Right renal cortex interstitium (tissue), 3 donors: ENCODE measurements at places on chromosomes 16 and 17.

DNA sequence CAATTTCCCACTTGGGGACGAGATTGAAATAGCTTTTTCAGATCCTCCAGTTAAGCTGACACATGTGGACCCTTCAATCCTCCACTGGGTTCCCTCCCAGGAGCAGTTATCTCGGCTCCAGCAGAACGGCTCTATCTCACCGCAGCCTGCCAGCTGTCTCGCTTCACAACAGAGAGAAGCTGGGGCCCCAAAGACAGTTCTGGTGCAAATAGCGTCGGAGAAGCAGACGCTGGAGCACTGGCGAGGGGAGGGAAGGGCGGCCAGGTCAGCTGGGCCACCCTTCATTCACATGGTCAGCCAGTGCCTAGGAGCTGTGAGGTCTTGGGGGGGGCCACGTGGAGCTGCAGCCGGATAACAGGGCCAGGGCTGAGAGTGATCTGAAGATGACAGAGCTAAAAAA is 141.3 kb upstream of the SDK2 start:
- DNase-seq: no peak

DNA sequence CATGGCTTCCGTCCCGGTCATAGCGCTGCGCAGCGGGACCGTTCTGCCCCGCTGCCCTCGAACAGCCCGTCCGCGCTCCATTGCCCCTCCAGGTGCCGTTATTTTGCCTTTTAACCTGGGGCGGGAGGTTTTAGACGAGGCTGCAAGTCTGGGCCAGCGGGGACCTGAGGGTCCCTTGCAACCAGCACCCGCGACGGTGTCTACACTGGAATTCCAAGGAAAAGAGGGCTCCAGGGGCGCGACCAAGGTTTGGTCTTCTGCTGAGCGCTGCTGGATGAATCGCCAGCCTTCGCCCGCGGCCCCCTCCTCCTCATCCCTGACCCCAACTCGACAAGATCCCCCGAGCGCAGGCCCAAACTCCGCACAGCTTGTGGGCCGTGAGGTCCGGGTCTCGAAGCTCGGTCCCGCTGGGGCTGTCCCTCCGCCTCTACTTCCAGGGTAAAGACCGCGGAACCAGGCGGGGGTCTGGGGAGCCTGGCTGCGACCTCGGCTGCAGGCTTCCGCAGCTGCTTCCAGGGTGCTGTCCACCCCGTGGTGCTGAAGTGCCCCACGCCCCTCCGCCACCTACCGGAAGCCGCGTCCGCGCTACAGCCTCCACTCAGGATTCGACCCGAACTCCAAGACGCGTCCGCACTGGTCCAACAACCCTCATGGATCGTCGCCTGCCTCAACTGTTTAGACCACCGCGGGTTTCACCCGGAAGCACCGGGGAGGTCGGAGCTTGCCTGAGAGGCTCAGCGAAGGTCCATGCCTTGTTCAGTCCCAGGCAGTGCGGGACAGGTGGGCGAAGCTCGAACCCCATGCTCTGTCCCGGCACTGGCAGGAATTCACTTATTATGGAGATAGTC is 10.1 kb upstream of the CA4 start:
- DNase-seq: no peak

- DNase-seq: no peak
Measured at GRCh38 chr16:57606847-57607501, 21.5 kb upstream of the ADGRG1 start.

- no peak for DNase-seq
Measured at GRCh38 chr16:77212741-77213541, 13.7 kb downstream of the SYCE1L start.

GRCh38 chr16:22857296-22858025 is 43.5 kb downstream of the HS3ST2 start:
- DNase-seq: no peak

DNA sequence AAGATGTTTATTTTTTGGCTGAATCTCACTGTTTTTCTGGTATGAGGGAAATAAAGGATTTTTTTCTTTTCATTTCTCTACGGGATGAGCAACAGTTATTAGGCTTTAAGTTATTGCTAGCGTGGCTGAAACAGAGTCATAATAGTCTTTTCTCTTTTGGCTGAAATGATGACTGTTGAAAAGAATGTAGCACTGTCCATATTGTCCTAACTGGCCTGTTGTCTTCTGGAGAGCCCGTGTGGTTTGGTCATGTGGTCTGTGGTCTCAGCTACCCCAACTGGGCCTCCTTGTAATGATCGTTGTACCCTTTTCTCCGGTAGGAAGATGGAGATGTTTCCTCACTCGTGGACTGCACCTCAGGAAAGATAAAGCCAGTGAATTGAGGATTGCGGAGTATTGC is 36.6 kb downstream of the EPN2 start:
- no peak for DNase-seq

- no peak for DNase-seq
Measured at GRCh38 chr16:29915590-29916247, 10.3 kb downstream of the KCTD13 start.

DNA sequence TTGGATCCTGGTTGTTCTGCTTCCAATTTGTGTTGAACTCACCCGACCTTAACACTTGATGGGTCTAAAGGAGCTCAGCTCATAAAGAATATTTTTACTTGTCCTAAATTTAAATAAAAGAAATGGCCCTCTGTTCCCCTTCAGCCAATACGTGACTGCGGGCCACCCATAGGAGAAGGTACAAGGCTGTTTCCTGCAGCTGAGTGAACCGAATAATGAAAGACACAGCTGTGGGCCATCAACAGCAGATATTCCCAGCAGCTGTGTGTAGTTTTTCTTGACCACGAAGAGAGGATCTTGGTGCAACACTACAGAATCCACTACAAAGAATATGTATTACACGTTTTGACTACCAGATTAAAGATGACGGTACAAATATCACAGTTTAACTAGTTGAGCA is 1431.6 kb downstream of the CDH11 start:
- no peak for DNase-seq

- no peak for DNase-seq
Measured at GRCh38 chr16:10877472-10877946, 507 bp downstream of the CIITA start.

DNA sequence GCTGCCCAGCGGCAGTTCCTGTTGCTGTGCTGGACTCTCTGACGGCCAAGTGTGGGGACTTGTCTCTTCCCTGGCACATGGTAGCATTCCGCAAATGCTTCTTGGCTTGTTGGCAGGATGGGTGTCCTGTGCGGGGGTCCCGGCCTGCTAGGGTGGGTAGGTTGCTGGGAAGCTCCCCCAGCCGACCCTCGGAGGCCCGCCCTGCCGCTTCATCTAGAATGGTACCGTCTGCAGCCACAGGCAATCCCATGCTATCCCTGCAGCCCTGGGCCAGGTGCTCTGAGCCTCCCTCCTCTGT is 78.3 kb upstream of the LHX1 start:
- no peak for DNase-seq

DNA sequence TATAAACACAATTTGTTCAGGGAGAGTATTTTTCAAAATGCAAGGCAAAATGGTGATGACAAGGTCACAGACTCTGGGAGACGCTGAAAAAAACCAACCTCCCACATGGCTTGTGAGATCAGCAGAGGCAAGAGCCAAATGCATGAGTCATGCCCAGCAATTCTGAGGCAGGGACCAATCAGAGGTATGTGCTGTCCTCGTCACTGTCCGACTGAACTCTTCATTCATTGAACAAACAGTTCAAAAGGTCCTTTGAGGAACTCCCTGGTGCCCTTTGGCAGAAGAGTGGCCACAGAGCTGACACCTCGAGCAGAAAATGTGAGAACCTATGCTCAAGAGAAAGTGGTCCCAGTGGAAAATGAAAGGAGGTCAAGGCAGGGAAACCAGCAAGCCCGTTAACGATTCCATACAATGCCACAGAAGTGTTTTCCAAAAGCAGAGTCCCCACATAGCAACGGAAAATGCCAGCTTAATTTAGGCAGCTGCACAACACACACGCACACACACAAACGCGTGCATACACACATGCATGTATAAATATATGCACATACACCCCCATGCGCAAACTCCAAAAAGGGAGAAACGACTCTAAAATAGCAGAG is 50.9 kb downstream of the CDH11 start:
- no peak for DNase-seq

DNA sequence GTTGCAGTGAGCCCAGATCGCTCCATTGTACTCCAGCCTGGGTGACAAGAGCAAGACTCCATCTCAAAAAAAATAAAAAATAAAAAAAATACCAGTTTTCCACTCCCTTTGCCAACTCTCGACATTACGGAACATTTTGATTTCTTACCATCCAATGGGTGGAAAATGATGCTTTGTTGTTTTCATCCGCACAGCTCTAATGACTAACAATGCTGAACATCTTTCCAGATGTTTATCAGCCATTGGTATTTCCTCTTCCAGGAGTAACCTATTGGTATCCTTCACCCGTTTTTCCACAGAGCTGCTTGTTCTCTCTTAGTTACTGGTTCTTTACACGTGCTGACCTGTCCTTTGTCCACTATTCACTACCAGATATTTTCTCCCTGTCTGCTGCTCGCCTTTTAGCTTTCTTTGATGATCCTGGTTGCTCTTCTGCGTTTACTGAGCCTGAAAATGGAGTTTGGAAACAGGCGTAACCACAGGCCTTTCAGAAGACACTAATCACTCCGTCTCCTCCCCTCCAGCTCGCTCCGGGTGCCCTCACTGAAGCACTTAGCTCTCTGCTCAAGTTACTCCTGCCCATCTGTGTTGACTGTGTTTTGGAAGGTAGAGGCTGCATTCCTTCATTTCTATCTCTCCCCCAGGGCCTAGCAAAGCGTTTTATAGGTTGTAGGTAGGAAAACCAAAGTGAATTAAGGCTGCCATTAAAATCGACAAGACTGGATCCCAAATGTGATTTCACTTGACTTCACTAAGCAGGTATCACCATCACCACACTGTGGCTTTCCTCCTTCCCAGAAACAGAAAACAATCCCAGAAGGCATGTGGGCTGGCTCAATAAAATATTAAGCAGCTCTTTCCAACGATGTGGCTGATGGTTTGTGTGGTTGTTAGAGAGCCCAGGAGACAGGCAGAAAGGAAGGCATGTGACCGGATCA is 8.9 kb downstream of the SHPK start:
- no peak for DNase-seq

GRCh38 chr16:27204312-27204915 is 1.1 kb downstream of the KDM8 start:
- no peak for DNase-seq

DNA sequence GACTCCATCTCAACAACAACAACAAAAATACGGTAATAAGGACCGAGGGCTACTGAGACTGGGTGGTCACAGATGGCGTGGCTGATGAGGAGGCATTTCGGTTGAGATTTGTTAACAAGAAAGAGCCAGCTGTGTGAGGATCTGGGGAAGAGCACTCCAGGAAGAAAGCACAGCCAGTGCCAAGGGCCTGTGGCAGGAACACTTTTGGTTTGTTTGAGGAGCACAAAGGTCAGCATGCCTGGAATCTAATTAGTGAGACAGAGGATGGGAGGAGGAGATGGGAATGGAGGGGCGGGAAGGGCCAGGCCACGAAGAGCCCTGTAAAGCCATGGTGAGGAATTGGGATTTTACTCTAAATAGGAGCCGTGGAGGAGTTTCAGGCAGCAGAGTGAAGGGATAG is 24.9 kb downstream of the HASPIN start:
- no peak for DNase-seq

GRCh38 chr16:11547118-11547916 is 39.4 kb downstream of the LITAF start:
- no peak for DNase-seq
